ENCODE measurements at places on chromosomes 11 and 22.

DNA sequence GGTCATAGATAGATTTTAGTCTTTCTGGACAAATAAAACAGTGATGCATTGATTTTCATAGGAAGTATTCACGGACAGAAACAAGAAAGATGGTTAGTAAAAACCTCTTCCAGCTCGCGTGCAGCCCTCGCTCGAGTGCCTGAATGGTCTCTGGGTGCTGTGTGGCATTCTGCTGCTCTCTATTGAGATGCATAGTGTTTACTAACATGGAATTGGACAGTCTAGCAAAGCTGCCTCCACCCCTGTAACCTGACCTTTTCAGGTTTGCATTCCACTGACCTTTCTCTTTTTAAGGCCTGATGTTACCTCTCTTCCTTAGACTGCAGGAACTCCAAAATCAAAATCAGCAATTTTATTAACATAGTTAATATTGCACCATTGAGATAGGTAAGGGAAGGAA is 643.4 kb downstream of the JRKL start:
- DNase-seq, result no peak

DNA sequence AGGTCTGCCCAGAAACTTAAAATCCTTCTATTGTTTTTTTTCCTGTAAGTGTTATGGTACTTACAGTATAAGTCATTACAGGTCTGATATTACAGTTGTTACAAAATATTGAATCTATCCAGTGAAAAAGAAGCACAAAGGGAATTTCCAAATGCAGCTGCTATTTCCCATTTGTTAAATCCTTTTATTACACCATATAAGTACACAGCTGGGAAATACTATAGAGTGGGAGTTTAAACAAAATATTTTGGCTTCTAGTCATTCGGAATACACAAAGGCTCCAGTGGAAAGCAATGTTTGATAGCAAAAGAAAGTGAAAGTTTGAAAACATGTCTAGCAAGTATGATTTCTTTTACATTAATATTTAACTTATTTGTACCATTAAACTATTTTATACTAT is 18.0 kb downstream of the SOX6 start:
- no peak for DNase-seq

DNA sequence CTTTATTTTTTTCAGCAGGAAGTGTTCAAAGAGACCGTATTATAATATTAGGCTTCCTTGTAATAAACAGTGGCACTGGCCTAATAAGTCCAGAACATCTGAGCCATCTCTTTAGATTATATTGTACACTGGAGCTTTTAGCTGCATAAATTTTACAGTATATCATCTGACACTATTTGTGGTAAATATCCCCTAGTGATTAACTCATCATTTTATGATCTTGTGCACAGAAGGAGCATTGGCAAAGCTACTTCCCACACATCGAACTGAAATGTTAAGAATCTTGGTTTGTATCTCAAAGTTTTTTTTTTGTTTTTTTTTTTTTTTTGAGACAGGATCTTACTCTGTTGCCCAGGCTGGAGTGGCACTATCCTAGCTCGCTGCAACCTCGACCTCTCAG is 162.7 kb downstream of the HIPK3 start:
- DNase-seq, result no peak

DNA sequence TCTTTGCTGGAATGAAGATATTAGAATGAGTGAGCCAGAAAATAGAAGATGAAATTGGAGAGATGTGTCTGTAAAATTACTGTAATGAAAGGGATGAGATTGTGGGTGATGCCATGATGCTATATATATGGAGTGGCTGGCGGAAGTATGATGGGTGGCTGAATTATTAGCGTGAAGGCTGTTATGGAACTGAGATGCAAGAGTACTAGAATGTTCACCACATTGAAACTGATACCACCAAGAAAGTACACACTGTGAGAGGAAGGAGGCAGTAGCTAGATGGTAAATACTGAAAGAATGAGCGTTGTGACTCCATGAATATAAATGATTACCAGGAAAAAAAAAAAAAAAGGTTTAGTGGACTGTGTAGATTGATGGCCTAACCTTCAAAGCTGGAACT is 411.9 kb downstream of the CNTN5 start:
- no peak for DNase-seq

GRCh38 chr11:104609311-104610085 is 288.8 kb downstream of the CASP12 start:
- DNase-seq, result peak; percentile 0
